ENCODE measurements at places on chromosomes 5 and 9. TPM values are rescaled to one million over a fixed set of nuclear protein-coding genes. Genes with fewer than 3 reads are reported as not detected.

PCDHAC2 gene
- 1.3 TPM for total RNA-seq

SNCAIP gene
- 3.1 TPM for total RNA-seq

NR5A1 gene
- total RNA-seq: not detected

DNA sequence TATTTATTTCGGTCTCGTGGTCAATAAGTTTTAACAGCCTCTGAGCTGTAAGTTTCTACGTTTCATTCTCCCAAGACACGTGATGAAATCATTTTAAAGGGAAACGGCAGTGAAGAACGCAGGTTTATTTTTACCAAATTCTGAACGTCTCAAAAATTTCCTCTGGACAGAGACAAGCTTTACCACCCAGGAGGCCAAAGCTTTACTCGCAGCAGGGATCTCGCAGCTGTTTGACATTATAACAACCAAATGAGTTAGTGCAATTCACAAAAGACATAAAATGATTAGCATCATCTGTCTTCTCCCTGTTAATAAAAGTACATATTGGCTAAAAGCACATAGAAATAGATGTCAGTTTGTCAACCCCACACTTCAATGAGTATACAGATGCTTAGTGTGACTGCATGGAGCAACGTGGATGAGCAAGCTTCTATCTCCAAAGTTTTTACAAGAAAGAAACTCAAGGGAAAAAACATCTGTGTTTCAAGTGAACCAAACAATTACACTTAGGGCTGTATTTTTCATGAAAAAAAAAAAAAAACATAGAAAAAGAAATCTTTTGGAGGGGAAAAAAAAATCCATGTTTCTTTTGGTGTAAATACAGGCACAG, 2.5 kb downstream of the SEMA5A start:
- DNase-seq: no peak

DNA sequence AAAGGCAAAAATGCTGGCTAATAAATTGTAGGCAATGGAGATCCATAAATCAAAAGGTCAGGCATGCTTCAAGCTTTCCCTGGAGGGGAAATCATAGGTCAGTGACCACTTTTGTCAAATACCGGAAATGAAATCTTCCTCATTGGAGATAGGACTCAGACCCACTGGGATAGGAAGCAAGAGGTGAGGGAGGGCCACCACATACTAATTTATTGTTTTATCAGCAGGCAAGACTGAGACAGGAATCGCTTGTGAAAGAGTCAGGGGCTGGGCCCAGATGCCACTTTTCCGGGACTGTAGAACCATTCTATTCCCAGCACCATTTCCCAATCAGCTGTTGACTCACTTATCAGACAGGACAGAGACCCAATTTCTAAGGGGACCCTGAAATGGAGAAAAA, 256.3 kb upstream of the TRIM32 start:
- DNase-seq: no peak

DNA sequence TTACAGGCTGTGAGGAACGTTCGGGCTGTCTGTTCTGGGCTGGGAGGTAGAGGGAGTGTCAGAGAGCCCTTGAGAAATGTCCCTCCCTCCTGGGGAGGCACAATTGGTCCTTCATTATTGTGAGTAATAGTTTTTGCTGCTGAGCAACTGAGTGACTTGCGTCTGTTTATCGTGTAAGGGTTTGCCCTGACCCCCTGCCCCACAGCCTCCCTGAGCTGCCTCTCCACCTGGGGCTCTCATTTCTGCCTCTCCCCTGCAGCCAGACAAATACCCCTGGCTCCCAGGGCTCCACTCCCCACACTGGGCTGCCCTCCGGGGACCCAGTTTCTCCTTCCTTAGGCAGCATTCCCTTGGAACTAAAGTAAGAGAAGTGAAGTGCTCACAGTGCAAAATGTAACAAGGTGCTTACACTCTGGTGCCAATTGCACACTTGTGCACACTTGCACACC, 174.9 kb upstream of the MVB12B start:
- no peak for DNase-seq

- DNase-seq: no peak
These were observed 16.7 kb upstream of the TAF11L2 start for GRCh38 chr5:17481378-17481777.

GRCh38 chr5:157750320-157750719, 6.8 kb downstream of the LSM11 start:
- DNase-seq: no peak

IFNK gene
- not detected for total RNA-seq

DNA sequence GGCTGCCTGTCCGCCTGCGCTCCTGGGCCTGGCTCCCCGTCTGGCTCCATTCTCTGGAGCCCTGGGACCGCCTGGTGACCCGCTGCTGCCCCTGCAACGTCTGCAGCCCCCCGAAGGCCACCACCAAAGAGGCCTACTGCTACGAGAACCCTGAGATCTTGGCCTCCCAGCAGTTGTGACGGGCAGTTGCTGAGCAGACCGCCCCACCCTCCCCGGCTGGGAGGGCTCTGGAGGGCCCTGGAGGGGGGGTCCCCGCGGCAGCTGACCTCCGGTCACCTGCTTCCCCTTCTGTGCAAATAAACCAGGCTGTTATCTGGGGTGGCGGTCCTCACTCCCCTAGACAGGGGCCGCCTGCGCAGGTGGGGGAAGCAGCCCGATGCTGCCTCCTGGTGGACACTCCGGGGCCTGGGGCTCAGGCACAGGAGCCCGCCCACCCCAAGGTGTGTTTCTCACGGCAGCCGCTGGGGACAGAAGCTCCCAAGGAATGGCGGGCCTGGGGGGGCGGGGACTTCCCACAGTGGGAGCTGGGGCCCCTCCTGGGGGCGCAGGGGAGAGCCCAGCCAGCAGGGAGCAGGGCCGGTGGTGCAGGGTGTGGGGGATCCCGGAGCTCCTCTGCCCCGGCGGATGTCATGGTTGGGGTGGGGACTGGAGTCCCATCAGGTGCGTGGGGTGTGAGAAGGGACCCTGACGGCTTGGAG, 4.7 kb upstream of the TUBB4B start:
- peak; percentile 93 for DNase-seq

TMEM174 gene
- not detected for total RNA-seq

GRCh38 chr5:32044434-32044833, 129.7 kb downstream of the GOLPH3 start:
- DNase-seq: peak; percentile 34

- no peak for DNase-seq
These were observed 106.7 kb downstream of the PCSK5 start for GRCh38 chr9:75997206-75997605.

LTC4S gene
- total RNA-seq: 1.5 TPM

- no peak for DNase-seq
These were observed 43.9 kb upstream of the SAP30L start for GRCh38 chr5:154401931-154402330.

GRCh38 chr9:137053944-137054931, at the start of gene ENTPD2:
ENTPD2 (minus strand) TSS chr9:137054061; CDS start chr9:137053997, 64 bp downstream.
- DNase-seq: no peak

DNA sequence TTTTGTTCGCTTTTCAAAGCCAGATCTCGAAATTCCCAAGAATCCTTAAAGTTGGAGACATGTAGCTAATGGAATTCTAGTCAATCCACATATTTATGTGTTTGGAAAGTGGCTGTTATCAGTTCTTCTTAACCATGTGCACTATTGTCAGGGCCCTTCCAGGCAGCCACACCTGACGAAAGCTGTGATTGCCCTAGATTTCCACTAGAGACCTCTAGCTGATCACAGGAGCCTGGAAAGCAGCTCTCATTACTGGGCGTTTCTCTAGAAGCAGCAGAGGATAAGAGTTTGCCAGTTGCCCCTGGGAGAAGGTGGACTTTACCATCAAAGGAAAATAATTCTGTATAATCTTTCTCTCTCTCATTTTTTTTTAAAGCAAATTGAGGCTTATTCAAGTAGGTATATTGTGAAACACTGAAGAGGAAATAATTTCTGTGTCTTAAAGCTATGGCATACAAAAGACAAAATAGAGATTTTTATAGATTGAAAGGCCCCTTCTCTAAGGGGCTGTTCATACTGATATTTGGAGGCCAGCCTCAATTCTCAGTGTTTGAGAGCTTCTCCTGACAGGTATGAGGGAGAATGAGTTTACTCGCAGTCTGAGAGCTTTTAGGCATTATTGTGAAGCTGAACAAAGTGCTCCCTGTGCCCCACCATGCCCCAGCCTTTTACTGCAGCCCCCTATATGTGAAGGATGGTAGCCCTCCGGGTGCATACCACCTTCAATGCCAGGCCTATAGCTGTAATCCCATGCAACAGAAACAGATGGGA, 405.4 kb upstream of the ACTBL2 start:
- no peak for DNase-seq

GRCh38 chr5:135609981-135610380, 31.2 kb upstream of the CXCL14 start:
- no peak for DNase-seq

- no peak for DNase-seq
These were observed 21.6 kb upstream of the CLPTM1L start for GRCh38 chr5:1366514-1366913.

PAEP gene
- total RNA-seq: not detected

DNA sequence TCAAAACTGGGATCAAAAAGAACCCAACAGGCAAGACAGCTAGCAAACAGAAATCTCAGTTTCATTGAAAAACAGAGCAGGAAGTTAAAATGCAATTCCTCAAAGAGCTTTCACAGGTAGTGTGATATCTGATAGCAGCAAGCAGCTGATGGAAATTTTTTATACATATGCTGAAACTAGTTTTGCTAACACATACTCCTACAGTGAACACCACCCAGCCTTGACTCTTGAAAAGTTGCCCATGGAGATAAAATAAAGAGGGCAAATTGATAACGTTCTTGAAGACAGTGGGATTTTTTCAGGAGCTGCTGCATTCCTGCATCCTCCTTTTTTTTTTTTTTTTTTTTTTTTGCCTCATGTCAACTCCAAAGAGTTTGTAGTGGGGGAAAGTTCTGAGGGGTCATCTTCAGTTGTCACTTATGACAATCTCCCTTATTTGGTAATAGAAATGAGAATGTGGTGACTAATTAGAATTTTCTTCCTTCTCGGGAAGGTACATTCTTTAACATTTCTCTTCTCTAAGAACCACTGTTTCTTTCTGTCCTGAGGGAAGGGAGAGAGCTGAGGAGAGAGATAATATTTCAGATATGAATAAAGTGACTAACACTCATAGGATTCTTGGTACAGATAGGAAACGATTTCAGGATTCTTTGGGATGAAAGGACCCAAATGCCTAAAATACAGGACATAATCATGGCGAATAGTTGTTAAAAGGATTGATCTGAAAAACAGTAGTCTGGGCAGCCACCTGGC, 24.6 kb downstream of the SH3RF2 start:
- no peak for DNase-seq

RANBP17 gene
- total RNA-seq: 11.4 TPM

TEK gene
- 5.8 TPM for total RNA-seq

DNA sequence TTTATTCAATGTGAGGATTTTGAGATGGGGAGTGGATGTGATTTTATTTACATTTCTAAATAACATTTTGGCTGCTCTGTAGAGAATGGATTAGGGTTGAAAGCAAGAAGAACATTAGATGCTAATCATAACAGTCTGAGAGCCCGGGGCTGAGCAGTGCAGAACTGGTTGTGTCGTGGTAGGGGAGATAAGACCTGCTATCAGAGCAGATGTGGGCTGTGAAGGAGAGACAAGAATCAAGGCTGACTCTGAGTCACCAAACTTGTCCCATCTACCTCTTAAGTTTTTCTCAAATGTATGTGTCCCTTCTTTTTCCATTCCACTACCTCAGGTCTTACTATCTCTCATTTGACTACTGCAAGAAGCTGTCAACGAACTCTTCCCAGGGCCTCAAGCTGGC, 35.4 kb upstream of the SLC28A3 start:
- DNase-seq: no peak

- DNase-seq: peak; percentile 30
These were observed 42.5 kb downstream of the KCNIP1 start for GRCh38 chr5:170546282-170546681.

DNA sequence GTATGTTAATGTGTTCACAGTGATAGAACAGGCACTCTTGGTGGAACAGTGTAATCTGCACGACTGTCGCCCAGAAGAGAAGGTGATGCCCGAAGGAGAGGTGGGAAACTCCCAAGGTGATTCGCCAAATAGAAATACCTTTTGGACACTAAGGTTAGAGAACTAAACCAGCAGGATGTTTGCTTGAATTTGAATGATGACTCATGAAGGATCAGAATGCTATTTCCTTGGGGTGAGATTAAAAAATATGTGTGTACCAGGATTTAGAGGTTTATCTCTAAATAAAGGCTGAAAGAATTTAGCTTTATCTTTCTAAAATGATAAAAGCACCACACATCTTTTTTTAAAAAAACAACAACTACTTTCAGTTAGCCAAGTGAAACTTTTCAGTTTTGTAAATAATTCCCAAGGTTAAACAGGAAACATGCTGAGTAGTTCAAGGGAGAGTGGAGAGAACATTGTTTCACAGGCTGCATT, 297.4 kb upstream of the TAS2R1 start:
- DNase-seq: no peak

- no peak for DNase-seq
These were observed 152.7 kb downstream of the COL23A1 start for GRCh38 chr5:178437386-178438075.

SPINK5 gene
- total RNA-seq: not detected

DNA sequence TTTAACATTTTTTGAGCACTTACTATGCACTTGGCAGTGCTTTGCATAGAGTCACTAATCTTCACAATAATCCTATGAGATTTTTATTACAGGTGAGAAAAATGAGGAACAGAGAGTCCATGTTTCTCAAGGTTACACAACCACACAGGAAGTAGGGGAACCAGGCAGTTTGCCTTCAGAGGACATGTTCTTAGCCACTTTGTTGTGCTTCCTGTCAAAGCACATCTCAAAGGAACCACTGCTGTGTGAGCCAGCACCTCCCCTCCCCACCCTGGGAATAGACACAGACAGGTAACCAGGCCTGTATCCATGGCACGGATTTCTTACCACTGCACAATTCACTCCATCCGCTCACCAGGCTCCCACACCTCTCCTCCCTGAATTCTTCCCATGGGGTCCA, 6.3 kb upstream of the DNAJB5 start:
- no peak for DNase-seq

DNA sequence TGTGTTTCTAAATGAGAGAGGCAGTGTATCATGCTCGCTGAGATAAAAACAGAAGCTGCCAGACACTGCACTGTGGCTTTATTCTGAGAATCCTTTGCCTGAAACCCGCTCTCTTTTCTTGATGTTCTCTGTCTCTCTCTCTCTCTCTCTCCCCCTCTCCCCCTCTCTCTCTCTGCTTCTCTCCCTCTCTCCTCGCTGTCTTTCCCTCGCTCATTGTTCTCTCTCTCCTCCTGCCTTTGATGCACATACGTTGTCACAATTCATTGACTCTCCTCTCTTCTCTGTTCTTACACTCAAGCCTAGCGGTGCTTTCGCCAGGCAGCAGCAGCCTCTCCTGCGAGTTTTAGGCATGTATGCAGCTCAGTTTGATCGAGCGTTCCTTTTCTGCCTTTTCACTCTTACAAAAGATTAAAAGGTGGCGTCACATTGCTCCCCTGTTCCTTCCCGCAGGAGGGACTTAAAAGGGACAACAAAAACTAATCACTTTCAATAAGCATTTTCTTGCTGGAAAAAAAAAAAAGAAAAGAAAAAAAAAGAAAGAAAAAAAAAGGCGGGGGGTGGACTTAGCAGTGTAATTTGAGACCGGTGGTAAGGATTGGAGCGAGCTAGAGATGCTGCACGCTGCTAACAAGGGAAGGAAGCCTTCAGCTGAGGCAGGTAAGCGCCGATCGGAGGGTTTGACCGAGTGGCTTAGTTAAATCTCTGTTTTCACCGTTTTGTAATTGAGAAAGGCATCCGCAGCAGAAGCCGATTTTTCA, 717.9 kb upstream of the WWC1 start:
- no peak for DNase-seq

Measured in sigmoid colon (tissue), 7 donors.